Amniotic epithelial cell (primary cell): ENCODE measurements at places on chromosomes 3 and 15.

DNA sequence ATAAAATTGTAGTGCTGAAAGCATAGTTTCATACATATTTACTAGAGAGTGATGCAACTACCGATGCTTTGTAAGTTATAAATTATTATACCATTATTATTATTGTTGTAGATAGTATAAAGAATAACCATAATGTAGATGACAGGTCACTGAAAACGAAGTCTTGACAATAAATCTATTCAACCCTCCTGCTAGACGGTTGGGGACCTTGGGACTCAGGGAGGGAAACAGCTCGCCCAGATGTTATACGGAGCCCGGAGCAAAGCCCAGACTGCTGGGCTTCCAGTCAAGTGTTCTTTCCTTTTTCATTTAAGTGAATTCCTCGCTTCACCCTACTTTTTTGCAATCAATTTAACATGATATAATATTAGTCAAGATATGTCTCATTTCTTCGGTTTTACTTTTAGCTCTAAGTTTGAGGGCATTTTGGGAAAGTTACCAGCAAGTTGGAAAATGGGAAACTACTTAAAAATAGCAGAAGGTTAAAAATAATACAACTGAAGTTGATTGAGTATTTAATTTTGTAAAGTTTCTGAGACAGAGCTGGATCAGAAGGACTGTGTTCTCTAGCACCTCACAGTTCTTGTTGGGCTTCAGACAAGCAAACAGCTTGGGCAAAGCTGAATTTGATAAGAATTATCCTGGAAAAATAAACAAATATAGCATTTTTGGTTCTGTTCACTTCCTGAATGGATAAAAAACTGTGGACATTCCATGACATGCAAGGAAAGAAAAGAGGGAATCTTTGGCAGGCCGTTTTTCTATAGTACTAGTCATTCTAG is 173.4 kb upstream of the TP63 start:
- no peak for DNase-seq

DNA sequence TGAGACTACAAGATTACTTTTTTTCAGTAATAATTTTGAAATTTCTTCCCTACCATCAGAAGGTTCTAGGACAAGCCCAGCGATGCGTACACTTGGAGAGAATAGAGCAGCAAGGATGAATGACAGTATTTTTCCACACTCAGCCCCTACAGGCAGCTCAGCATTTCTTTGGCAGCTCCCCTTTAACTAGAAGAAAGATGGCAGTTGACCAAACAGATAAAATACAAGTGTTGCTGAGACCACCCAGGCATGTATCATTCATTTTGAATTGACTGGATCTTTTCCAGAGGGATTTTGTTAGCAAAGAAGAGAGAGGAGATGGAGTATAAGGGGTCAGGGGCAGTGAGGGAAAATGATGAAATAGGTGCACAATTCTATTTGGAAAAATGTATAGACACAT is 761.3 kb downstream of the AGBL1 start:
- DNase-seq: no peak

DNA sequence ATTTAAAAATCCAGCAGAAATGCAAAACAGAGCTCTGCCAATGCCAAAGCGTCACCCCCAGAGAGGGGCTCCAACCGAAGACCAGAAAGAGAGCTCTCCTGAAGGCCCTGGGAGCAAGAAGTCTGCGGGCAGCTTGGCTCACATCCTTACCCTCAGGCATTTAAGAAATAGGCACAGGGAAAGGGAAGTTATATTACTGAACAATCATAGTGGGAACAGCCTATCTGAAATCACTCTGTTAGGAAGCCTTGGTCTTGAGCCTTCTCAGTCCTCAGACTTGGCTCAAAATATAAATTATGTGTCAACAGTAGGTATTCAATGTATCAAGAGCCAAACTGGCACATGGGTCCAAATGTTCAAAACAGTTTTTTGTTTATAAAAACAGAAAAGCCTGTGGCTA is 10.3 kb upstream of the PPARG start:
- no peak for DNase-seq

DNA sequence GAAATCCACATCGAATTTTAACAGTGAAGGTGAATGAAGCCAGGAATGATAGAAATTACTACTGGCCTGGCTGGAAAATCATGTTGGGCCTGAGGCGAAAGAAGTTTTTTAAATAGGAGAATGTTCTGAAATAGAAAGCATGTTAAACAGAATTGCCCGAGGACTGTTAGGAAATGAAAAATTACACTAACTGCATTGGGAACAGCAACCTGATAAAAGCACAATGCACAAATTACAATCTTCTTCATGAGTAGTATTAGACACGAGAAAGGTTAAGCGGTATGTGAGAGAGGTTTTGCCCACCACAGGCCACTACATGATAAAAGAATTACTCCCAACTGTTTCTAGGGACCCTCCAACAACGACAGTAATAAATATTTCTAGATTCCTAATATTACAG is 18.9 kb downstream of the GBE1 start:
- no peak for DNase-seq

DNA sequence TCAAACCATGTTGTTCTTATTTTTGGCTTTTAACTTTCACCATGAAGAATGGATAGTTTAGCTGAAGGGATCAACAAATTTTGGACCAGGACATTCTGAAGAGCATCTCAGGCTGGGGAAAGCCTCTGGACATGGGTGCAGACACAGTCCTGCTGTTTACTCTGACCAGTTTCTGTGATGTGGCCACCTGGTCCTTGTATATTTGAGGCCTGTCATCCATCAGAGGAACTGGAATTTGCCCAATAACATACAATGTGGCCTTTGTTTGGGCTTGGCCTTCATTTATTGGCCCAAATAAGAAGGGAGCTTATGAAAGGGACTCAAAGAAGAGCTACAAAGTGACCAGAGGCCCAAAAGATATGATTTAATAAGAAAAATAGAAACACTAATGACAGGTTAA is 127.9 kb downstream of the MYRIP start:
- DNase-seq: no peak

GRCh38 chr3:197513953-197514785 is 41.6 kb downstream of the BDH1 start:
- DNase-seq: no peak

- no peak for DNase-seq
These were observed 87.7 kb downstream of the MEGF11 start for GRCh38 chr15:66165856-66166255.

GRCh38 chr3:161575901-161576300 is 79.3 kb downstream of the OTOL1 start:
- DNase-seq: no peak

DNA sequence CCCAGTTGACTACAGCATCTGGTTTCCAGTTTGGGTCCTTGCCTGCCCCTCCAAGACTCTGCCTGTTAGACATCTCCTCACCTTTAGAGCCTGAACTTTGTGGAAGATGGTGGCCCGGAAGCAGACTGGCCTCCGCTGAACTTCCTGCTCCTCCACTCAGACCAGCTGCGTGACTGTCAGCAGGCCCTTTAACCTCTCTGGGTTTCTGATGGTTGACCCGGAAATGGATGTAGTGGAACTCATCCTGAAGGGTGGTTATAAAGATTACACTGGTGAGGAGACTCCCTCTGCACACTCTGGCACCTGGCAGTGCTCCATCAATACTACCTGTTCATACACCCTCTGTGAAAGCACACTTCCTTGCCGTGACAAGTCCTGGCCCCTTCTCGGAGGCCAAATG is 151.9 kb upstream of the TLE3 start:
- no peak for DNase-seq

DNA sequence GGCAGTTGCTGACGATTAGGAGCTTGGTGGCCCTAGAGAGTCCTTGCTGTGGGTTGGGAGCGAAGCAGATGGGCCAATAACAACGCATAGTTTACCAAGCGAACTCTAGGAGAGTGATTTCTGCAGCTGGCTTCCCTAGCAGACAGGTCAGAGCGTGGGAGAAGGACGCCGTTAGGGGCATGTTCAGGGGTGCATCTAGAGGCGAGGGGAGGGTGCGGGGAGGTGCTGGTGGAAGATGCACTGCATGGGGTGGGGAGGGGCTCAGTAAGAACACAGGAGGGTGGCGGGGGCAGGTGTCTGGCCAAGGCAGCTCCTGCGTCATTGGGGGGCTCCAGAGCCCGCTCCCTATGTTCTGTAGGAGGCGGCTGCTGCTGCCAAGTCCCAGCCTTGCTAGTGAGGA is 8.9 kb downstream of the APBA2 start:
- DNase-seq: no peak

GRCh38 chr15:47414207-47414606 is 303.1 kb upstream of the SEMA6D start:
- DNase-seq: peak; percentile 42

- DNase-seq: no peak
These were observed 172.0 kb upstream of the CD96 start for GRCh38 chr3:111369958-111370357.
